ENCODE measurements at places on chromosomes 5 and 9. TPM values are rescaled to one million over a fixed set of nuclear protein-coding genes. Genes with fewer than 3 reads are reported as not detected.

Gene TMEM38B
- 9.4 TPM for total RNA-seq

Gene ORM2
- 2.2 TPM for total RNA-seq

Gene FCN1
- total RNA-seq: not detected

Gene MPDZ
- 22.2 TPM for total RNA-seq

Gene NUTM2G
- total RNA-seq: 0.07 TPM

Gene PCDHB13
- total RNA-seq: not detected

Gene POU5F2
- total RNA-seq: 0.03 TPM

Gene TPM2
- 129 TPM for total RNA-seq

Gene GLRA1
- not detected for total RNA-seq

Gene SLC6A7
- not detected for total RNA-seq

Gene SLC34A3
- total RNA-seq: 0.03 TPM

Gene PCDHGA11
- 0.21 TPM for total RNA-seq

Gene ARHGAP26
- 5.9 TPM for total RNA-seq

Gene ALDH1A1
- total RNA-seq: 4.5 TPM

Gene PCDHGA12
- total RNA-seq: 0.10 TPM

Gene MLLT3
- total RNA-seq: 4.3 TPM

Gene RNF183
- total RNA-seq: not detected

Gene TSSK1B
- not detected for total RNA-seq

Gene OBP2B
- total RNA-seq: not detected

Gene GRAMD2B
- total RNA-seq: 7.1 TPM

Gene LCN1
- not detected for total RNA-seq

Gene COL27A1
- total RNA-seq: 10.5 TPM

Gene CTNND2
- 2.9 TPM for total RNA-seq

Gene RASGRF2
- 5.3 TPM for total RNA-seq

Gene C9
- not detected for total RNA-seq

Gene SECISBP2
- total RNA-seq: 51.6 TPM

Gene CFAP77
- total RNA-seq: 0.18 TPM

Gene FBP2
- total RNA-seq: not detected

Gene ECSCR
- total RNA-seq: 6.4 TPM

Gene FBXW5
- total RNA-seq: 105 TPM

Gene PLPPR1
- 2.8 TPM for total RNA-seq

Gene GRIA1
- 0.28 TPM for total RNA-seq

Gene PRUNE2
- total RNA-seq: 3.3 TPM

Gene HTR4
- not detected for total RNA-seq

Gene SPDL1
- 43.1 TPM for total RNA-seq

Gene MELK
- 71.4 TPM for total RNA-seq

Gene IFNK
- not detected for total RNA-seq

Gene DMRT3
- total RNA-seq: not detected

Gene C5orf58
- 4.3 TPM for total RNA-seq

Gene SPINK6
- total RNA-seq: not detected

Gene NEUROG1
- total RNA-seq: not detected

Gene PCDHA1
- not detected for total RNA-seq

Measured in H7 (cell line).